Spleen (tissue), 13 donors: ENCODE measurements at places on chromosomes 3 and 15. TPM values are rescaled to one million over a fixed set of nuclear protein-coding genes. Genes with fewer than 3 reads are reported as not detected.

The MITF gene
- 10.9 TPM for total RNA-seq

DNA sequence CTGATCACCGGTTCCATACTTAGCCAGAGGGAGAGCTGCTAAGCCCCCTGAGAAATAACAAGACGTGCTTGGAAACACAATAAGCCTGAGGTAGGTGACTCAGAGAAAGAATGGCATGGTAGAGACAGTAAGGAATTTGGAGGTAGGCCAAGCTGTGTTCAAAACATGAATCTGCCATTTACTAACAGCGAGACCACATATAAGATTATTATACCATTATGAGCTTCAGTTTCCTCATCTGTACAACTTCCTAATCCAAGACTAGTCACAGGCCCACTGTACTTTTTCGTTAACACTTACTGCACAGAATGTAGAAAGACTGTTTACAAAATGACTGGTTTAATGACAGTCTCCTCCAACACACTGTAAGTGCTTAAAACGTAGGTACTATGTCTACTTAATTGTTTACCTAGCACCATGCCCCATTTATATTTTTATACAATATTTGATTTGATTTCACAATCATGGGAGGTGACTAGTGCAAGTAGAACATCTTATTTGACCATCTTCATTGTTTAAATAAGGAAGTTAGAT, 25.7 kb downstream of the ATOSA start:
- H3K36me3 ChIP-seq, result peaks cover 45% of the 10 kb centered on the region
- no peak for DNase-seq

The LINGO1 gene
- total RNA-seq, result 3.8 TPM

The CCK gene
- total RNA-seq, result not detected

GRCh38 chr15:100757661-100758060, 122.0 kb upstream of the ALDH1A3 start:
- no peaks in the 10 kb centered on the region for H3K4me1 ChIP-seq
- H3K27me3 ChIP-seq, result no peaks in the 10 kb centered on the region
- no peak overlapping the region for H3K4me3 ChIP-seq
- H3K27ac ChIP-seq, result no peak overlapping the region
- H3K36me3 ChIP-seq, result no peaks in the 10 kb centered on the region

- H3K4me3 ChIP-seq, result no peak overlapping the region
- H3K27ac ChIP-seq, result no peak overlapping the region
- H3K4me1 ChIP-seq, result no peaks in the 10 kb centered on the region
- H3K36me3 ChIP-seq, result no peaks in the 10 kb centered on the region
- no peaks in the 10 kb centered on the region for H3K27me3 ChIP-seq
Measured at GRCh38 chr3:36542186-36542585, 161.9 kb downstream of the STAC start.
